ENCODE measurements at places on chromosomes 7 and 10.

DNA sequence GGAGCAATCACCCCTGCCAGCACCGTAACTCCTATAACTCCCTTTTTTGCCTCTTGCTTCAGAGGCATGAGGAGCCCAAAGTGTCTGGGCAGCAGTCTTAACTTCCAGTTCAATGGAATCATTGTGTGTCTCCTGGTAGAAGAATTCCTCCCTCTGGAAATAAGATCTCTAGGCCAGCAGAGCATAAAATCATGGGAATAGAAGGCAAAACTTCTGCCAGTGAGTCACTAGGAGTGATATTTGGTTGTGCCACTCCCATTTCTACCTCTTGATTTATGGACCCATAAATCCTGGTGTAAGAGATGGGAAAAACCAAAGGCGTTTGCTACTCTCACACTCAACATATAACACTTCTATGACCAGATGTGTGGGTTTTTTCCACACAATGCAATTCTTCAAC, 104.9 kb upstream of the FAM180A start:
- DNase-seq: no peak

DNA sequence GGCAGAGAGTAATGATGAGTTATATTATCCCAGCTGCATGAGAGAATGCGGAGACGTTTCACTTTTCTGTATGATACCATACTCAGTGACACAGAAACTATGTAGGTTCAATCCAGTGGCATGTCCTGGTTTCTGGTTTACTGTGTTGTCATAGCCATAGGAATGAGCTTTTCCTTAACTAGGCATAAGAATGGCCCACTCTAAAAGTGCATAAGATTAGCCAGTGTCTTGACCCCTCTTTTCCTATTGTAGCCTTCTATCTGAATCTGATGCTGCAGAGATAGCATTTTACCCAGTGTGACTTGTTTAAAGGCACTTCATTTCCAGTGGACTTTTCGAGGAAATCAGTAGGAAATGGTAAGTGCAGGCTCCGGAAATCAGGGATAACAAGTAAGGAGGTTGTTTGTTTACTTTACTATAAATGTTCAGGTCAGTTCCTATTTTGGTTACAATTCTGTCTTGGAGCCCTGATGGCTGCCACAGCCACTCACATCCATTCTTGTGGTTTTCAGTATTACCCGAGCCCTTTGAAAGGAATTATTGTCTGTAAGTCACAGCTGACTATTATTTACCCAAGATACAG, 70.5 kb downstream of the SEMA3A start:
- DNase-seq: no peak

- DNase-seq: no peak
These were observed 61.8 kb upstream of the TRIL start for GRCh38 chr7:29019896-29020295.

GRCh38 chr10:34305189-34305588, 509.9 kb downstream of the PARD3 start:
- DNase-seq: no peak

- no peak for DNase-seq
These were observed 712 bp downstream of the ITPRIP start for GRCh38 chr10:104337521-104337984.

- DNase-seq: no peak
These were observed 47.6 kb downstream of the FZD1 start for GRCh38 chr7:91311839-91312238.

GRCh38 chr10:61166065-61166464, 222.1 kb upstream of the RHOBTB1 start:
- no peak for DNase-seq

DNA sequence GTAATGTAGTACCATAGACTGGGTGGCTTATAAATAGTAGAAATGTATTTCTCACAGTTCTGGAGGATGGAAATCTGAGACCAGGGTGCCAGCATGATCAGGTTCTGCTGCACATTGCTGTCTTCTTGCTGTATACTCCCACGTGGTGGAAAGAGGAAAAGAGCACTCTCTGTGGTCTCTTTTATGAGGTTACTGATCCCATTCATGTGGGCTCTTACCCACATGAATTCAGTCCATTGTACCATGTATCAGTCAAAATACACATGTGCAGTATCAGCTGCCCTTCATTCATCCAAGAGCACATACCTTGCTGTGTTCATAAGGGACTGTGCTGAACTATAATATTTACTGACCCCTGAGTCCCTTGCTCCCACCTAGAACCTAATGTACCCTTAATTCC, 17.1 kb downstream of the PNLIPRP2 start:
- DNase-seq: no peak

- no peak for DNase-seq
These were observed 535.4 kb upstream of the GALNT17 start for GRCh38 chr7:70596598-70596913.

DNA sequence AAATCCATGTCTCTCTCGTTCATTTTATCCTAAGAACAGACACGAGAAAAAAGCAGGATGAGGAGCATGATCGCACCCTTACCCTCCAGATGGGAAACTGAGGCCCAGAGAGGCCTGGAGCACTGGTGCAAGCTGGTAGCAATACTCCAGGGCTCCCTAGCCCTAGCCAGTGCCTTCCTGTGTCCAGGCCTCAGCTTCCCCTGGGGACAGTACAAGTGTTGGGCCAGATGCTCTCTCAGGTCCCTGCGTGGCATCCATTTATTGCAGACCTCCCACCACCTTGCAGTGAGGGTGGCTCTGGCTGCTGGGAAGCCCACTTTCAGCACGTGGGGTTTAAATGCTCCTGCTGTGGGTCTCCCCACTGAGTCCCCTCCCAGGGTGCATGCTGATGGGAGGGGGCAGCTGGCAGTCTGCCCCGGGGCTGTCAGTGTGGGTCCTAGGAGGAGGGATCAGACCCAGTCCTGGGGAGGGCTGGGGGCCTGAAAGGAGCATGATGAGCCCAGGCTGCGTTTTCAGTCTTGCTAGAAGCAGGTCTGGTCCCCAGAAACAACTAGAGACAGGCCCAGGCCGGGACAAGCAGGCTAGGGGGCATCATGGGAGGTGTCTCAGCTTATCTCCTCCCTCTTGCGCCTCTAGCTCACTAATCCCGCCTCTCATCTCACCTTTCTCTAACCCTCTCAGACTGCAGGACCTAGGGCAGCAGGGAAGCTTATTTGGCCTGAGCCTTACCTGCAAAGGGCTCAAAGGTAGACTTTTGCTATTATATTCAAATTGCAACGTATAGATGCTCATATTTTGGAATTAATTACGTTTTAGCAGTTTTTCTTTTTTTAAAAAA, 662 bp upstream of the PPIF start:
- no peak for DNase-seq

DNA sequence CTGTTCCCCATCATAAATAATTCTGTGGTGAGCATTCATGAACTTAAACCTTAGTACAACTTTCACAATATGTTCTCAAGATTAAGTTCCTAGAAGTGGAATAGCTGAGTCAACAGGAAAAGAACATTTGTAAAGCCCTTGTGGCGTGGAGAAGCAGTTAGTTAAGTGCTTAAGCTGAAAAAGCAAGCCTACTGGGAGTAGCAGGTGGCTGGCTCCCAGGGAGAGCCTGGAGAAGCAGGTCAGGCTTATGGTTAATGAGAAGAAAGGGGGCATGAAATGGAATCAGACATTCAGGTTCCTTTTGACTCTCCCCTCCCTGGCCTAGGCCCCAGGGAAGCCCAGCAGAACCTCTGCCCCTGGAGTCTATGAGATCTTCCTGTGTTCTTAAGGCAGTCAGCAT, 35.3 kb downstream of the VSTM4 start:
- no peak for DNase-seq

DNA sequence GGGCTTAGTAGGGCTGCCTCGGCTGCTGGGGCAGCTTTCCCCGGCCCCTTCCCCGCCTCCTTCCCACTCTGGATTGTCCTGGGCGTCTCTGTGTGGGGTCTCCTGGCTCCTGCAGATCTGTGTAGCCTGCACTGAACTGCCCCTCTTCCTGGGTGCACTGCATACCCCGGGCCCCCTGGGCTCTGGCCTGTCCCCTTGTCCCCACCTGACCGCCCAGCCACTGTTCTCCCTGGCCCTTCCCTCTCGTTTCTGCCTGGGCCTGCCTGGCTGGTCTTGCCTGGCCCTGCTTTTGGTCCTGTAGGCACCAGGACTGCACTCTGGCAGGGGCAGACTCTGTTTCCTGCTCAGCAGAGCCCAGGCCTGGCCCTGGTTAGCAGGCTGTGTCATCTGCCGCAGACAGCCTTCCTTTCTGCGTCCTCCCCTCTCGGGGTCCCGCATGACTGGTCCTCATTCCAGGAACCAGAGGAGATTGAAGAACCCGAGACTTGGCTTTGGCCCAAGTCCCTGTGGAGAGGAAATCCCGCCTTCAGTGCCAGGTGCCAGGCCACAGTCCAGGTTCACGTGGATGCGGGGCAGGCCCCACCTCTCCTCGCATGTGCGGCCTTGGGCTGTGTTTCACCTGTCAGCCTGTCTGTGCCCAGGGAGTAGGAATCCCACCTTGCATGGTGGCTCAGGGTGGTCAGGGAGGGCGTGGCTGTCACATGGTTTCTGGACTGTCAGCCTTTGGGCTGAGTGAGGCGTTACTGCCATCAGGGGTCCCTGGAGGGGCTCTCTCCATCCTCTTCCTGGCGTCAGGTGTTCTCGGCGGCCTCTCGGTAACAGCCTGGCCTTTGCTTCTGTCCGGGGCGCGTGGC, 9.2 kb downstream of the INPP5A start:
- no peak for DNase-seq

- no peak for DNase-seq
These were observed 22.8 kb downstream of the RGR start for GRCh38 chr10:84267503-84268126.

- DNase-seq: no peak
These were observed 34.8 kb downstream of the CDH23 start for GRCh38 chr10:71431239-71432100.

DNA sequence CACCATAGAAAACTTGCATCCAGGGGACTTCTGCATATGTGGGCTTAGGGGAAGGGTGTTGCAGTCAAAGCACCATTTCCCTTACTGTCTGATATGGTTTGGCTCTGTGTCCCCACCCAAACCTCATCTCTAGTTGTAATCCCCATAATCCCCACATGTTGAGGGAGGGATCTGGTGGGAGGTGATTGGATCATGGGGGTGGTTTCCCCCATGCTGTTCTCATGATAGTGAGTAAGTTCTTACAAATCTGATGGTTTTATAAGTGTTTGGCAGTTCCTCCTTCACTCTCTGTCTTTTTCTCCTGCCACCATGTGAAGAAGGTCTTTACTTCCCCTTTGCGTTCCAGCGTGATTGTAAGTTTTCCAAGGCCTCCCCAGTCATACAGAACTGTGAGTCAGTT, 177.4 kb downstream of the ADK start:
- no peak for DNase-seq

DNA sequence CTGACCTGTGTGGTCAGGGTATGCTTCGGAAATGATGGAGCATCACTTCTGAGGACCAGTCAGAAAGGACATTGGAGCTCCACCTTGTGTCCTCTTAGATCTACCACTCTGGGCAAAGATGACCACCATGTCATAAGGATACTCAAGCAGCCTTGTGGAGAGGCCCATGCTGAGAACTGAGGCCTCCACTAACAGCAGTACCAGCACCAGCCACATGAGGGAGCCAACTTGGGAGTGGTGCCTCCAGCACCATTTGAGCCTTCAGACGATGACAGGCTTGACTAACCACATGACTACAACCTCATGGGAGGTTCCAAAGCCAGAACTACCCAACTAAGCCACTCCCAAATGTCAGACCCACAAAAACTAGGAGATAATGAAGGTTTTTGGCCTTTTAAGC, 116.0 kb downstream of the NPTX2 start:
- DNase-seq: no peak

GRCh38 chr7:41579961-41580935, 122.6 kb downstream of the INHBA start:
- no peak for DNase-seq

DNA sequence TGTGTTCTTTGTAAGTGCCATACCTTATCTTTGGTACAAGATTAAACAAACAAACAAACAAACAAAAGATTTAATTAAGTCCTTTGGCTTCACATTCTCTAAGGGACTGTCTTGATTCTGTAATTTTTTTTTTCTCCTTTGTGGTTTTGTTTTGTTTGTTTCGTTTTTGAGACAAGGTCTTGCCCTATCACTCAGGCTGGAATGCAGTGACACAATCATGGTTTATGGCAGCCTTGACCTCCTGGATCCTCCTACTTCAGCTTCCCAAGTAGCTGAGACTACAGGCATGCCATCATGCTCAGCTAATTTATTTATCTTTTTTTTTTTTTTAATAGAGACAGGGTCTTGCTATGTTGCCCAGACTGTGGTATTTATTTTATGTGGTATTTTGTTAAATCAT, 165.8 kb downstream of the LRRC4 start:
- DNase-seq: no peak

GRCh38 chr7:25369786-25370185, 141.5 kb upstream of the NPVF start:
- DNase-seq: no peak

GRCh38 chr10:3526727-3527501, 258.1 kb downstream of the KLF6 start:
- DNase-seq: no peak

DNA sequence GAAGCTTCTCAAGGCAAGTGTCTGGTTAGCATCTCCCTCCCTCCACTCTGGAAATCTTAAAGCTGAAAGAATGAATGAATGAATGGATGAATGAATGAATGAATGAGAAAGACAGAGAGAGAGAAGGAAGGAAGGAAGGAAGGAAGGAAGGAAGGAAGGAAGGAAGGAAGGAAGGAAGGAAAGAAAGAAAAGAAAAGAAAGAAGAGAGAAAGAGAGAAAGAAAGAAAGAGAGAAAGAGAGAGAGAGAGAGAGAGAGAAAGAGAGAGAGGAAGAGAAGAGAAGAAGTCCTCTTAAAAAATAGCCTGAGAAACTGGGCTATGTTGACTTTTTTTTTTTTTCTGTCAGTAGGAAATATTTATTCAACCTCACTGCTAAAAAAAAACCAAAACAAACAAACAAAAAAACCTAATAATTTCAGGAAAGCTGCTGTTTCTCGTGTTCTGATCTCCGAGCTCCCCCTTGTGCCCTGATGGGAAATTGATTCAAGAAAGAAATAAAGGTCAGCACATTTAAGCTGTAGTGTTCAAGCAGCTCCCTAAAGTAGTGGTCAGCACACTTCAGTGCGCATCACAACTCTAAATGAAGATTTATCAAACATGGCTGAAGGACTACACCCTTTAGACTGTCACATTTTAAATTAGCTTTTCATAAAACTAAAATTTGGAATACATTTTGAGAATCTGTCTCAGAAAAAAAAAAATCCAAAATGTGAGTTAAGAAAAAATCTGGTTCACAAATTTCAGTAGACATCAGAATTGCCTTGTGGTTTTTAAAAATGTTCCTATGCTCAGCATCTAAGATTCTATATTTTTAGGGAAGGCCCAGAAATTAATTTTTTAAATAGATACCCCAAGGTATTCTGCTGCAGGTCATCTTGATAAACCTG, 154.3 kb downstream of the ELAPOR2 start:
- DNase-seq: no peak

Measured in cortex of kidney (tissue), 1 donor.